SK-N-SH (cell line): ENCODE measurements at places on chromosomes 5 and 9.

DNA sequence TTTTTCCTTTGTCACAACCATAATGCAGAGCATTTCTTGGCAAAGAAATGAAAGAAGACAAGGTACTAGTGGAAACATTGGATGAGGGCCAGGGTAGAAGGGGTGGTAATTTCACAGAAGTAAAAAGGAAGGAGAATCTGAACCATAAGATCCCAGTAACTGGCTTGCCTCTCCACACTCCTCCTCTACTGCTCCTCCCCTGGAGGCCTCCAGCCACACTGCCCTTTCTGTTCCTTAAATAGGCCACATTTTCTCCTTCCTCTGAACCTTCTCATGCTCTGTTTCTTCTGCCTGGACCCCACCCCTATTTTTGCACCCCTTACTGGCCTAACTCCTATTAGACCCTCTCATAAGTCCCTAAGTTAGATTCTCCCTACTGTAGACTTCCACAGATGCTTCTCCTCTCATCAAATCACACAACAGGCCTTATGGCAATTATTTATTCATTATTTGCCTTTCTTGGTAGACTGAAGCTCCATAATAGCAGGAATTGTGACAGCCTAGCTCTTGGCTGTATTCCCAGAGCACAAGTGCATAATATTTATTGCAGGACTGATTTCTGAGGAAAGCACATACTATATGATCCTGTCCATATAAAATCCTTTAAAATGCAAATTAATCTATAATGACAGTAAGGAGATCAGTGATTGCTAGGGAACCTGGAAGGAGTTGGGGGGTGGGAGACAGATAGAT lies 31.3 kb upstream of the GRIA1 start:
- no peaks in the 10 kb centered on the region; the same call in 1 of the 2 replicates for H3K4me1 ChIP-seq
- no peak for DNase-seq
- H3K36me3 ChIP-seq, result no peaks in the 10 kb centered on the region
- H3K27me3 ChIP-seq, result no peaks in the 10 kb centered on the region
- H3K4me3 ChIP-seq, result no peak overlapping the region

- H3K36me3 ChIP-seq, result no peaks in the 10 kb centered on the region
- H3K4me3 ChIP-seq, result peak overlapping the region; percentile 25
- peaks cover 36% of the 10 kb centered on the region for H3K4me1 ChIP-seq
- no peak for DNase-seq
- H3K27ac ChIP-seq, result peak overlapping the region; percentile 67
- H3K27me3 ChIP-seq, result no peaks in the 10 kb centered on the region
These were observed 27.6 kb upstream of the CDKN2AIPNL start for GRCh38 chr5:134439210-134439654.

DNA sequence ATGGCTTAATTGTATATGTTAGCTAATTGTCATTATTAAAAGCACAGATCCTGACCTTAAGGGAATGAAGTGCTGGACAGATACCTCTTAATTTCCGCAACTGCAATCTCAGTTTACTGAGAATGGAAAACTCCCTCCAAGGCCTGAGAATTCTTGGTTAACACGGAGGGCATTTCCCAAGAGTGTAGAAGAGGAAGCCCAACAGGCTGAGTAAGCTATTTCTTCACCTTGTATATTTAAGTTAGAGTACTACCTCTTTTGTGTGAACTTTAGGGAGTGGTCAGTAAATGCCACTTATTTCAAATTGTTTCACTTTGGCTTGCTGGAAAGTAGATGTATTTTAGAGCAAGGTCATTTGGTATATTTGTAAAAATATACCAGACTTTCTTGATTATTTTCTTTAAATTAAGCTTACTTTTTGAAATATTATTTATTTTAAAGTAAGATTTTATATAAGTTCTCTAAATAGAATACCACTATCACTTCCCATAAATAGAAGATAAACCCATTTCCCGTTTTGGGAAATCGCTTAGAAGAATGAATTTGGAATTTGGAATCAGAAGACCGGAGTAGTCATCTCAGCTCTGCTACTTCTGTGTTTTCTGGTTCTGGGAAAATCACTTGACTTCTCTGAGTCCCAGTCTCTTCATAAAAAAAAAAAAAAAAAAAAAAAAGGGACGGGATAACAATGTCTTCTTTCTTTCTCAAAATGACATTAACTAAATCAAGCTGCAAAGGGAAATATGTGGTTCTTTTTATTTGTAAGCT lies 26.0 kb upstream of the C9orf72 start:
- no peaks in the 10 kb centered on the region for H3K27me3 ChIP-seq
- H3K36me3 ChIP-seq, result no peaks in the 10 kb centered on the region
- no peak for DNase-seq
- no peak overlapping the region for H3K4me3 ChIP-seq
- no peak overlapping the region for H3K27ac ChIP-seq
- peaks cover 6% of the 10 kb centered on the region for H3K4me1 ChIP-seq

- no peaks in the 10 kb centered on the region for H3K36me3 ChIP-seq
- peaks cover 7% of the 10 kb centered on the region for H3K4me1 ChIP-seq
- DNase-seq, result peak; percentile 23
- H3K27ac ChIP-seq, result no peak overlapping the region
- H3K4me3 ChIP-seq, result no peak overlapping the region
These were observed 15.6 kb downstream of the NDUFAF2 start for GRCh38 chr5:60960591-60960990.

DNA sequence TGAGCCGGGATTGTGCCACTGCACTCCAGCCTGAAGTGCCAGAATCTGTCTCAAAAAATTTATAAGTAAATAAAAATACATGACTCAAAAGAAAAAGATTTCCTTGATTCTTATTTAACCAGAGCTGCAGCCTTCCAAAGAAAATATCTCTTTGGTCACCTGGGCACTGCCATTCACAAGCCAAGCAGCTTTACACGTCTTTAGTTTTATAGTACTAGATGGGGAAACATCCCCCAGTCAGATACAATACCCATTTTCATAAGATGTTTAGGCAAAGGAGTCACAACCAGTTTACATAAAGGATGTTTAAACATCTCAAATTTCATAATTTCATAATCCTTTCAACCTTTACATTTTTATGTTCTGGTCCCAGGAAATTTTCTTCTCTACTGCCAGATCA lies 13.7 kb upstream of the OXCT1 start:
- no peak overlapping the region for H3K4me3 ChIP-seq
- H3K4me1 ChIP-seq, result no peaks in the 10 kb centered on the region
- no peak overlapping the region for H3K27ac ChIP-seq
- DNase-seq, result no peak

- H3K27ac ChIP-seq, result no peak overlapping the region
- H3K36me3 ChIP-seq, result no peaks in the 10 kb centered on the region
- H3K4me3 ChIP-seq, result no peak overlapping the region
- H3K4me1 ChIP-seq, result no peaks in the 10 kb centered on the region
- DNase-seq, result no peak
These were observed 114.6 kb downstream of the MTX3 start for GRCh38 chr5:79876456-79876855.

DNA sequence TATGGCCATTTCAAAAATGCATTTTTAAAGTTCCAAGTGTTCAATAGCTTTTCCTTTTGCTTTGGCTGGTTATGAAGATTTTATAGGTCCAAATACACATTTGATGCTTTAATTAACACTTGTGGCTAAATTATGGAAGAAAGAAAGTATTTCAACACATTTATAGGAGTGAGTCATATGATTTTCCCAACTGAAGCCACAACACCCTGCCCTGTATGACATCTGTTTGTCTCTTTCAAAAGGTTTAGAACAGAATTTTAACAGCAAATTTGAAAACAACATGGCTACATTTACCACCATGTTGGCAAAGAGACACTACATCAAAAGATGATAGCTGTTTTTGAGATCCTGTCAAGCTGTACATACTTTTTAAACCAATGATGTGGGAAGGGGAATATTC lies 99.4 kb downstream of the TMEM174 start:
- peaks cover 12% of the 10 kb centered on the region for H3K4me1 ChIP-seq
- H3K27ac ChIP-seq, result no peak overlapping the region
- no peak overlapping the region for H3K4me3 ChIP-seq
- H3K36me3 ChIP-seq, result no peaks in the 10 kb centered on the region
- no peaks in the 10 kb centered on the region for H3K27me3 ChIP-seq

- H3K4me3 ChIP-seq, result no peak overlapping the region
- DNase-seq, result no peak
- H3K27me3 ChIP-seq, result no peaks in the 10 kb centered on the region
- H3K4me1 ChIP-seq, result no peaks in the 10 kb centered on the region
- no peak overlapping the region for H3K27ac ChIP-seq
These were observed 48.1 kb upstream of the TDRD7 start for GRCh38 chr9:97363661-97364299.

DNA sequence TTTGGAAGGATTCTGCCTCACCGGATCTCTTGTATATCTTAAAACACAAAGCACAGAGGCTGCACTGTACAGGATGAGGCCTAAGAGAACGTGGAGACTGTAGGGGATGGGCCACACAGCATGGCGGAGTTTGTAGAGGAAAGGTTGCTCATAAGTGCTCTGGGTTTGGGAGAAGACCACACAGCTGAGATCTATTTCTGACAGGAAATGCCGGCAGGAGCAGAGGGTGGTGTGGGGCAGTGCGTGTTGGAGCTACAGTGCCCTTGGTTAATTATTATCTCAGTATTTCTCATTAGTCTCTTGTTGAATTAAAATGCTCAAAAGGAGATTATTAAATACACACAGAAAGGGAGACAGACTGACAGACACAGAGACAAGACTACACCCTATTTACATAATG lies 9.6 kb downstream of the PALM2AKAP2 start:
- no peak for DNase-seq
- H3K4me1 ChIP-seq, result peaks cover 4% of the 10 kb centered on the region
- no peaks in the 10 kb centered on the region for H3K27me3 ChIP-seq
- H3K27ac ChIP-seq, result peak overlapping the region; percentile 100; the same call in 1 of the 2 replicates
- H3K36me3 ChIP-seq, result no peaks in the 10 kb centered on the region

DNA sequence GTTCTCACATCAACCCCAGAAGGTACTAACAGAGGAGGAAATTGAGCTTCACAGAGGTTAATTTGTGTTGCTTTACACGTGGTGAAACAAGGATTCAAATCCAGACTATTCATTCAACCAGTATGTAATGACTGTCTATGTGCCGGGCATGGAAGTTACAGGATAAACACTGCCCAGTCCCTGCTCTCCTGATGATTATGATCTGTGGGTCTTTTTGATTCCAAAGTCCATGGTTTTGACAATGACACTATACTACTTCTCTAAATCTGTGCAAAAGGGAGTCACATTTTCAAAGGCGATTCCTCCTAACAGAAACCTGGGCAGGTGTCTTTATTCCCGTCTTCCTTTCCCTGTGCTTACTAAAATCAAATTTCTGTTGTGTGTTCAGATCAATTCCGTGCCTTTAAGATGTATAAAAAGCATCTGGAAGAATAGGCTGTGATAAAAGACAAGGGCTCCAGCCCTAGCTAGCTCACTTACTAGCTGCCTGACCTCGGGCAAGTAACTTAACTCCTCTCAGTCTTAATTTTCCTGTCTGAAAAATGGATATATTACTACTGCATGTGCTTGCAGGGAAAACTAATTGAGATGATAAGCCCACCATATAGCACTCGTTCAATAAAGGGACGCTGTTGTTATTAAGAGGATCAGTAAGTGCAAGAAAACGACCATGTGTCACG lies 970 bp upstream of the CREBRF start:
- H3K4me3 ChIP-seq, result peak overlapping the region; percentile 95
- H3K4me1 ChIP-seq, result peaks cover 15% of the 10 kb centered on the region; the same call in 1 of the 2 replicates
- no peaks in the 10 kb centered on the region for H3K36me3 ChIP-seq

GRCh38 chr5:38697013-38697412 lies 140.6 kb upstream of the LIFR start:
- H3K4me1 ChIP-seq, result peaks cover 5% of the 10 kb centered on the region; the same call in 1 of the 2 replicates
- H3K4me3 ChIP-seq, result no peak overlapping the region
- H3K27ac ChIP-seq, result no peak overlapping the region

GRCh38 chr9:87739546-87739945 lies 13.6 kb downstream of the CTSL start:
- no peak overlapping the region for H3K27ac ChIP-seq
- no peak overlapping the region for H3K4me3 ChIP-seq
- H3K27me3 ChIP-seq, result no peaks in the 10 kb centered on the region
- H3K36me3 ChIP-seq, result no peaks in the 10 kb centered on the region
- no peak for DNase-seq

DNA sequence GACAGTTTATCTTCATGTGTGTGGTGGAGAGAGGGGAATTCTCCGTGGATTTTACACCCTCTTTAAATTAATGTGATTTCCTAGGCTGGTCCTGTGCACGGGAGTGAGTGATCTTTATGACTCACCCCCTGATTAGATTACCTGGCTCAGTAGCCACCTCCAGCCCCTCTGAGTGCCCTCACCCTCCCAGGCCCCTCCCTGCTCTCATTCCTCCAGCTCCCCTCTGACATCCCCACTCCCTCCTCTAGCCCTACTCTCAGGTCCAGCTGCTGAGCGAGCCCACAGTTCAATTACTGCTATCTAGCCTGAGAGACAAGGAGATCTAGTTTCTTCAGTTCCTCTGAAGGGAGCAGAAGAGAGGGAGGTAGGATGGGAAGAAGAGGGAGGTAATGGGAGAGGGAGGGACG lies 61.8 kb upstream of the ARAP3 start:
- no peaks in the 10 kb centered on the region for H3K36me3 ChIP-seq
- H3K27me3 ChIP-seq, result no peaks in the 10 kb centered on the region; the same call in 1 of the 2 replicates
- peak; percentile 60 for DNase-seq

- no peak overlapping the region for H3K27ac ChIP-seq
- no peak overlapping the region for H3K4me3 ChIP-seq
- no peaks in the 10 kb centered on the region for H3K36me3 ChIP-seq
These were observed 45.3 kb upstream of the NSMF start for GRCh38 chr9:137504432-137504777.

GRCh38 chr9:114811301-114811700 lies 5.5 kb upstream of the TNFSF15 start:
- no peaks in the 10 kb centered on the region for H3K36me3 ChIP-seq
- no peak overlapping the region for H3K4me3 ChIP-seq
- no peak for DNase-seq

GRCh38 chr5:107451028-107451427 lies 219.7 kb downstream of the EFNA5 start:
- H3K36me3 ChIP-seq, result no peaks in the 10 kb centered on the region
- H3K27me3 ChIP-seq, result no peaks in the 10 kb centered on the region

DNA sequence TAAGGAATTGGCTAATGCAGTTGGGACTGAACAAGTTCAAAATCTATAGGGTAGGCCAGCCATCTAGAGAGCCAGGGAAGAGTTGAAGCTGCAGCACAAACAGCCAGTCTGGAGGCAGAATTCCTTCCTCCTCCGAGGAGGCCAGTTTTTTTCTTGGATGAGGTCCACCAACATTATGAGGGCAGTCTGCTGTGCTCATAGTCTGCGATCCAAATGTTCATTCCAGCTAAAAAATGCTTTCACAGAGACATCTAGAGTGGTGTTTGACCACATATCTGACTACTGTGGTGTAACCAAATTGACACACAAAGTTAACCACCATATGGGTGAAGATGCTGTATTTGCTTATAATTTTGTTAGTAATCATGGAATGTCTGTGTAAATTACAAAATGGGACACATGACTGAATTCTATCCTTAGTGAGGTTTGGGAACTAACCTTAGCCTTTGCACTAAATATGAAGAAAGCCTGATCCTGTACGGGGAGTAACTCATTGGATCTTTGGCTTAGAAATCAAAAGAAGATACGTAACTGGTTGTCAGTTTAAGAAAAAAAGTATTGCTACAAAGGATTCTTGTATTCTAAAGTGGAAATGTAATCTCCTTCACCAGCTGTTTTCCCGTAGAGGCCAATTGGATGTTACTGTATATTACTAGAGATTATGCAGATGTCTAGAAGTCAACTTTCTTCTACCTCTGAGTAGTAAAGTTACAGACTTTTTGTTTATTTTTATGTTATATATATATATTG lies 70.6 kb downstream of the SPIN1 start:
- no peaks in the 10 kb centered on the region for H3K27me3 ChIP-seq
- peaks cover 16% of the 10 kb centered on the region; the same call in 1 of the 2 replicates for H3K4me1 ChIP-seq
- H3K4me3 ChIP-seq, result no peak overlapping the region
- no peak for DNase-seq
- no peak overlapping the region for H3K27ac ChIP-seq
- H3K36me3 ChIP-seq, result peaks cover 27% of the 10 kb centered on the region

- 0 out of 2 replicates have a peak, but pooled peaks cover 4% of the 10 kb centered on the region for H3K27me3 ChIP-seq
- H3K4me1 ChIP-seq, result no peaks in the 10 kb centered on the region
- H3K4me3 ChIP-seq, result no peak overlapping the region
These were observed 275.3 kb downstream of the HTR1A start for GRCh38 chr5:63686938-63687337.
